ENCODE measurements at places on chromosomes 7 and 10.
A peak's percentile ranks its signal among the peaks of the same experiment; 100 is the strongest.

- no peak for DNase-seq
These were observed 141.6 kb downstream of the HIBADH start for GRCh38 chr7:27520815-27521790.

DNA sequence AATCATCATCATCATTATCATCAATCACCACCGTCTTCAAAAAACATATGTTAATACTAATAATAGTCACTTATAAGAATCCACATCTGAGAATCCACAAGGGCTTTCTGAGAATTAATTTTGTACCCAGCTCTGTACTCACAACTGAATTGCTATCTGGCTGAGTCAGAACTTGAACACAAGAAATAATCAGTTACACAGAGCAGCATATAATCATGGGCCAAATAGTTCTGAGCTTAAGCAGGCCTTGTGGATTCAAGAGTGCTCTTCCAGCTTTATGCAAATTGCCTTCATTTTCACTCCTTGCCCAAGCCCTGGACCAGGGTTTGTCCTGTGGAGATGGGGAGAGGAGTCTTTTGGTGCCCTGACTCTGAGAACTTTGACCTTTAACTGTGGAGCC, 304.5 kb downstream of the ZNF248 start:
- DNase-seq = no peak

- no peak for DNase-seq
These were observed 160.7 kb upstream of the ZNF32 start for GRCh38 chr10:43809211-43809930.

DNA sequence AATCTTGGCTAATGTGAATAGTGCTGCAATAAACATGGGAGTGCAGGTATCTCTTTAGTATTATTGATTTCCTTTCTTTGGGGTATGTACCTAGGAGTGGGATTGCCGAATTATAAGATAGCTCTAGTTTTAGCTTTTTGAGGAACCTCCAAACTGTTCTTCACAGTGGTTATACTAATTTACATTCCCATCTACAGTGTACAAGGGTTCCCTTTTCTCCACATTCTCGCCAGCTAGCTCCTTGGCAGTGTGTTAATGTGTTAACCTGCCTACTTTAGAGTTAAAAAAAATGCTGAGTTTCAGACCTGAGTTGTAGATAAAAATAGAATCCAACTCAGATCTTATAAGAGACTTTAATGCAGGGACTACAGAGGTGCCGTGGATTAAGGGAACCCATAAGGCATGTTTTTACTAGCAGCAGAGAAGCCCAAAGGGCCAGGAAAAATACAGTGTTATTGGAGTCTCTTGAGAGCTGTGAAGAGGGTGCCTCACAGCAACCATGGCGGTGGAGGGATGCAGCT, 35.4 kb downstream of the CDK13 start:
- no peak for DNase-seq

DNA sequence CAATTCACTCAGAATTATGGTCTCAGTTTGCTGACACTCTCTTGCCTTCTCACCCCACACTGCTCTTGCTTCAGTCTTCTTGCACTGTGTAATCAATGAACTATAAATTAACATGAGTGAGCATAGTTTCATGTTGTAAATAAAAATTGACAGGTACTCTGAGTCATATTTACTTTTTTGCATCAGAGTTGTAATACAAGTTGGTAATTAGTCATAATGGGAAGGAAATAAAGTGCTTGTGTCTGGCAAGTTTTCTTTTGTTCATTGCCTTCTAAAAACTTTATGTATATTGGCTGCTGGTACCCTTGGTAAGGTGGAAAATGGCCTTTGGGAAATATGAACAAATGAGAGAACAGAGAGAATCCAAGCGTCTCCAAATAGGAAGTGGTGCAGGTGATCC, 169.3 kb upstream of the MAGI2 start:
- no peak for DNase-seq

GRCh38 chr10:14949291-14949690, 4.6 kb downstream of the DCLRE1C start:
- no peak for DNase-seq

DNA sequence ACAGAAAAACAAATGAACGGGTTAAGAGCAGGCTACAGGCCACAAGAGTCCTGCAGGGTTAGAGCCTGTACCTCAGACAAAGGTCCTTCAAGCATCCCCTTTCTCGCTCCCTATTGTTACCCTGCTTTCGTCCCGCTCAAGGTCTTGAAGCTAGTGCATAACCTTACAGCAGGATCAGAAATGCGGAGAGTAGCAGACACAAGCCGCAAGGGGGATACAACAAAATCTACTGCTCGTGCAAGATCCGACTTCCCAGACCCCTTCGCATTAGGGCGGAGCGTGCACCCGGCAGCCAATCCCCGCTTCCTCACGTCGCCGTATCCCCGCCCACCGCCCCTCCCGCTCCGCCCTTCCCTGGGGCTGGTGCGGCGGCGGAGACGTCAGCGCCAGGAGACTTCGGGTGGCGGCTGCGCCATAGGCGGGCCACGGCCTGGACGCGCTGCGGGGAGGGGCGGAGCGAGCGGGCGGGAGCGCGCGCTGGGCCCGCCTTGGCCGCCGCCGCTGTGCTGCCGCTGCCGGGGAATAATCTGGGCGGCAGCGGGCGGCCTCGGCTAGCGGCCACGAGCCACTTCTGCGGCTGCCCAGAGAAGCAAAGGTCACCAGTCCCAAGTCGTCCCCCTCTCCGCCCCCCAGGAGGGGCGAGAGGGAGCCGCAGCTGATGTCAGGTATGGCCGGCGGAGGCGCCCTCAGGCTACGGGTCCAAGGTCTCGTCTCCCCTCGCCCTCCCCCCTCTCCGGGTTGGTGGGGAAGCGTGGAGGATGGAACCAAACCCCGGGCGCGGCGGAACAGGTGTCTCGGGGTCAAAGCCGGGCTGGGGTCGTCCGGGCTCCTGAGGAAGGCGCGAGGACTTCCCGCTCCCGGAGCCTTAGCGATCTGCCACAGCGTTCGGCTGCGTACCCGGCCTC, at the start of gene C1GALT1:
TSS of gene C1GALT1 (plus strand) at position 389 of the 905 bp plus-strand sequence. CDS start 51,776 bp downstream, outside the sequence.
- peak; percentile 97 for DNase-seq

GRCh38 chr10:24360282-24361127, 151.6 kb downstream of the KIAA1217 start:
- DNase-seq = peak; percentile 3

DNA sequence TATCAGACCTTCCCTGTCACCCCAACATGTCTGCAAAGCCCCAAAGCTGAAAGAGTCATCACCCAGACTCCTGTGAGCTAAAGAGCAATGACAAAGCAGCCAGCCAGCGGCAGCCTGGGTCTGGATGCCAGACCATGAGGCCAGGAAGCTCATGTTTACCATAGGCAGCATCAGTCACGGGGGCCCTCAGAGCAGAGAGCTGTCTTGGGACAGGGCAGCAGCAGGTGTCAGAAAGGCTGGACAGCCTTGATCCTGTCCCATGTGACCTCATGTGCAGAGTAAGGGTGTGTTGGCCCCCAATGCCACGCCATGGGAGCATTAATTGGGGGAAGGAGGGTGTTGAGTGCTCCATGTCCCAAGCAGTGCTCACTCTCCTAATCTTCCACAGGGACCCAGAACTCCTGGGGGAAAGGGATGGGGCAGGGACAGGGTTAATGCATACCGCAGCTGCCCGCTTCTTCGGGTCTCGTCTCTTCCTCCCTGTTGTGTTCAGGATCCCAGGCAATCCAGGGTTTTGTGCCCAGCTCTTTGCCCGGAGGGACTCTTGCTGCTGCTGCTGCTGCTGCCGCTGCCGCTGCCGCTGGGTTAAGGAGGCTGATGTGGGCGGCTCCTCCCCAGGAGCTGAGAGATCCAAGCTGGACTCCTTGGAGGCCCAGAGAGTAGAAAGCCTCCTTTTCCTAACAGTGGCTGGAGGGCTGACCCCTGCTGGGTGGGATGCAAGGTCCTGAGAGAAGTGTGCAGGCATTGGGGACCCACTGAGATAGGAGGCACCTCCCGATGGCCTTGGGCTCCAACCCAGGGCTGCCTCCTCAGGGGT, 7.1 kb downstream of the CCDC201 start:
- no peak for DNase-seq

DNA sequence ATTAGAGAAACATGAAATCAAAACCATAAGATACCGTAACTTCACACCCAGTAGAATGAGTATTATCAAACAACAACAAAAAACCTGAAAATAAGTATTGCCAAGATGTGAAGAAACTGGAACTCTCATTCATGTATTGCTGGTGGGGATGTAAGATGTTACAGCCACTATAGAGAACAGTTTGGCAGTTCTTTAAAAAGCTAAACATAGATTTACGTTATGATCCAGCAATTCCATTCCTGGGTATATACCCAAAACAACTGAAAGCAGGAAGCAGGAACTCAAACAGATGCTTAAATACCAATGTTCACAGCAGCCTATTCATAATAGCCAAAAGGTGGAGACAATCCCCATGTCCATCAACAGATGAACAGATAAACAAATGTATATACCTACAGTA, 72.5 kb downstream of the NT5C2 start:
- no peak for DNase-seq

DNA sequence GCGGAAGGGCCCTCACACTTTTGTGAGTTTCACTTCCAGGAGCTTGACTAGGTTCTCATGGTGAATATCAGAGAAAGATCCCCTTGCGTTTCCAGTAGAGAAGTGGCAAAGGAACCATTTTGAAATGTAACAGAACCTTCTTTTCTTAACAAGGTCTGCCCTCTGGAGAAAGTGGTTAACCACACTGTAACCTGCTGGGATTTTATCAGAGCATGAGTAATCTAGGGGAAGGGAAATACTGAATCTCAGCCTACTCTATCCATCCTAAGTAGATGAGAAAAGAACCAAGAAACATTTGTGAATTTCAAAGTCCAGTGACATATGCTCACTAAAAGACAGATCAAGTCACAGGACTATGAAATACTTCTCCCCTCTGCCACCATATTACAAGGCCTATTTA, 235.5 kb downstream of the ZEB1 start:
- no peak for DNase-seq

- DNase-seq = no peak
These were observed 1088.9 kb downstream of the KCNMA1 start for GRCh38 chr10:76548716-76549115.

All from hematopoietic multipotent progenitor cell treated with erythropoietin and hydrocortisone succinate and interleukin-3 and kit ligand, for 15 days (in vitro differentiated cells).